HCT116 (cell line): ENCODE measurements at places on chromosomes 3 and 15.

DNA sequence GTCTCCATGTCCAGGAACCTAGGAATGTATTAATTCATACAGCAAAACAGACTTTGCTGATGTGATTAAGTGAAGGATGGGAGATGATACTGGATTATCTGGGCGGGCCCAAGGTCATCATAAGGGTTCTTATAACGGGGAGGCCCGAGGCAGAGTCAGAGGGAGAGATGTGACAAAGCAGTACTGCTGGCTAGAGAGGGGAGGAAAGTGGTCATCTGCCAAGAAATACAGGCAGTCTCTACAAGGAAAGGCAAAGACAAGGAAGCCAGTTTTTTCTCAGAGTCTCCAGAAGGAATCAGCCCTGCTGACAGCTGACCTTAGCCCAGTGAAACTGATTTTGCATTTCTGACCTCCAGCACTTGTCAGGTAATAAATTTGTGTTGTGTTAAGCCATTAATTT, 66.2 kb upstream of the CORO2B start:
- no peaks in the 10 kb centered on the region for H3K4me1 ChIP-seq
- H3K27me3 ChIP-seq, result no peaks in the 10 kb centered on the region

- no peaks in the 10 kb centered on the region for H3K27me3 ChIP-seq
- peaks cover 53% of the 10 kb centered on the region for H3K4me1 ChIP-seq
- H3K36me3 ChIP-seq, result no peaks in the 10 kb centered on the region
- 0 out of 2 replicates have a peak overlapping the region, but pooled peaks have one; percentile 18 for H3K4me3 ChIP-seq
Measured at GRCh38 chr3:18100121-18100520, 325.0 kb downstream of the SATB1 start.

DNA sequence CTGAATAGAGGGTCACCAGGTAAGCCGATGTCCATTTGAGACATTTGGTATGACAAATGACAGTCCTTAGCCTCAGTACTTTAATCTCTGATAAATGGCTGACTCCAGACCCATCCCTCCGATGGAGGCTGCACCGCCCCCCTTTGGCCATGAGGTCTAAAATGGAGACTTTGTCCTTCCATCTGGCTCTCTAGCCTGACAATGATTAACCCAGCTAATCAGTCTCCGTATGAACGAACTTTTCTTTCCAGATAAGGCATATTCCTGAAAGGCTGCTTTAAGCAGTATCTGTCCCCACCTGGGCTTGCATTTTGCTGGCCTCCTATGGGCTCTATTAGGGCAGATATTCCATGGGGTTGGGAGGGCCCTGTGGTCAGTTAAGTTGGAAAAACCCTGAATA, 10.8 kb upstream of the MYZAP start:
- no peaks in the 10 kb centered on the region for H3K36me3 ChIP-seq
- H3K27ac ChIP-seq, result no peak overlapping the region
- no peak for DNase-seq
- no peaks in the 10 kb centered on the region for H3K4me1 ChIP-seq

GRCh38 chr15:81929557-81929956, 116.3 kb downstream of the MEX3B start:
- DNase-seq, result no peak
- H3K36me3 ChIP-seq, result no peaks in the 10 kb centered on the region
- H3K4me3 ChIP-seq, result no peak overlapping the region
- no peaks in the 10 kb centered on the region for H3K27me3 ChIP-seq
- no peak overlapping the region for H3K27ac ChIP-seq

- H3K36me3 ChIP-seq, result no peaks in the 10 kb centered on the region
- H3K27me3 ChIP-seq, result no peaks in the 10 kb centered on the region; the same call in 1 of the 2 replicates
- no peak for DNase-seq
- no peak overlapping the region for H3K27ac ChIP-seq
- no peak overlapping the region for H3K4me3 ChIP-seq
- no peaks in the 10 kb centered on the region for H3K4me1 ChIP-seq
Measured at GRCh38 chr15:80325206-80325605, 73.2 kb upstream of the CTXND1 start.

DNA sequence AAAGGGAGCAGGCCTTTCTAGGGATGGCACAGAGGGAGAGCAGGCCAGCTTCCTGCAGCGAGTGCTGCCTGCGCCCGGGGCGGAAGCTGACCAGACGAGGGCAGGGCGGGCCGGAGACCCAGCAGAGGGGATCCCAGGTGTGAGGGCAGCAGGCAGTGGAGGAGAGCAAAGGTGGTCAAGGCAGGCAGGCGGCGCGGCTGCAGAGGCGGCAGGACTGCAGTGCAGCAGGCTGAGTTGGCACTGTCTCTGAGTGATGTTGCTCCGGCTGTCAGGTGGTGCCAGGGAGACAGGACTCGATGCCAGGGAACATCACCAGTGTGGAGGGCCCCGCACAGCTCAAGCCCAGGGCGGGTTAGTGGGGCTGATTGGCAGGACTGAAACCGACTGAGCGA, 22.3 kb upstream of the PLXNA1 start:
- DNase-seq, result no peak

DNA sequence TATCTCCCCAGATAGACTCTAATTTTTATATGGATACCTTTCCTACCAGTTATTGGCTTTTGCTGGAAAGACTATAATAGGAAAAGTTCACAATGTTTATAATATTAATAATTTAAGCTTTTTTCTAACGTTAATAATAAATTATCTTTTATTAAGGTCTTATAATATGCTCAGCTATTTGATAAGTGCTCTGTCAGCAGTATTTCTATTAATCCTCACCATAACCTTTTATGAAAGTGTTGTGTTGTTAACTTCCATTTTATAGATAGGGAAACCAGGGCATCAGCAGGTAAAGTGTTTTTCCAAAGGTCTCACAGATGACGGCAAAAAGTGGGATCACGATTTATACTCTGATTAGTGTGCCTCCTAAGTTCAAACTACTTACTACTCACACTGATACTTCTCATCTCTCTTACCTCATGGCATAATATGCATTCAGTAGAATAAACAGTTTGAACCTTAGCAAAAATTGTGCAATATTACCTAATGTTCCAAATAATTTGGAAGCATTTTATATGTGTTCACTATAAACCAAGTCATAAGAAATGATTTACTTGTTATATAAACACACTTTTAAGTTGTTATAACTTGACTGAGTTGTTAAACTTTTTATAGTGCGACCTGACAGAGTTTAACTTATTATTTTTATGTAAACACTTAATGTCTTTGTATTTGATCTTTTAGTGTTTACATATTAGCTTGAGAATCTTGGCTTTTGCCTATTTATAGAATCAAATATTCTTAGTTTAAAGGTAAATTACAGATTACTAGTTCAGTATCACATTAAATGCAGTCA, 274.9 kb upstream of the DCBLD2 start:
- H3K36me3 ChIP-seq, result no peaks in the 10 kb centered on the region
- no peak overlapping the region for H3K27ac ChIP-seq
- H3K27me3 ChIP-seq, result no peaks in the 10 kb centered on the region
- no peaks in the 10 kb centered on the region for H3K4me1 ChIP-seq
- H3K4me3 ChIP-seq, result no peak overlapping the region

DNA sequence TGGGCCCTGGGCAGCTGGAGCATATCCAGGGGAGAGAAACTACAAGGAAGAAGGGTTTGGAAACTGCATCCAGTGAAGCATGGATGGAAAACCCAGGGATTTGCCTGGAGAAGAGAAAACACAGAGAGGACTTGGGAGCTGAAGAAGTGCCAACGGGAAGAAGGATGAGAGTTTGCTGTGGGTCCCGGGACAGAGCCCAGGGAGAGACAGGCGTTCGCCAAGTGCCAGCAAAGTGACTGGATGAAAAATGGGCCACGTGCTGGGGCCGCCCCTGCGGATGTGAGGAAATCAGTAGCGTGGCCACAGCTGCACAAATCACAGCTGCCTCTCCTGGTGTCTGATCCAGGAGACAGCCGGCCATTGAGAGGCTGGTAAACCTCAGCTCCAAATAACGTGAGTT, 70.4 kb downstream of the HES1 start:
- no peaks in the 10 kb centered on the region for H3K36me3 ChIP-seq
- H3K4me1 ChIP-seq, result peaks cover 10% of the 10 kb centered on the region; the same call in 1 of the 2 replicates
- no peak overlapping the region for H3K27ac ChIP-seq
- DNase-seq, result no peak
- no peak overlapping the region for H3K4me3 ChIP-seq
- H3K27me3 ChIP-seq, result no peaks in the 10 kb centered on the region

- no peak for DNase-seq
- no peaks in the 10 kb centered on the region for H3K27me3 ChIP-seq
- H3K4me1 ChIP-seq, result peaks cover 7% of the 10 kb centered on the region
- no peak overlapping the region for H3K4me3 ChIP-seq
- no peaks in the 10 kb centered on the region for H3K36me3 ChIP-seq
- H3K27ac ChIP-seq, result no peak overlapping the region
Measured at GRCh38 chr3:53030619-53031449, 15.0 kb downstream of the SFMBT1 start.

GRCh38 chr3:78360849-78361248, 1321.0 kb downstream of the ROBO2 start:
- H3K36me3 ChIP-seq, result no peaks in the 10 kb centered on the region
- H3K27ac ChIP-seq, result no peak overlapping the region
- H3K27me3 ChIP-seq, result no peaks in the 10 kb centered on the region
- DNase-seq, result no peak
- no peak overlapping the region for H3K4me3 ChIP-seq
- no peaks in the 10 kb centered on the region for H3K4me1 ChIP-seq

DNA sequence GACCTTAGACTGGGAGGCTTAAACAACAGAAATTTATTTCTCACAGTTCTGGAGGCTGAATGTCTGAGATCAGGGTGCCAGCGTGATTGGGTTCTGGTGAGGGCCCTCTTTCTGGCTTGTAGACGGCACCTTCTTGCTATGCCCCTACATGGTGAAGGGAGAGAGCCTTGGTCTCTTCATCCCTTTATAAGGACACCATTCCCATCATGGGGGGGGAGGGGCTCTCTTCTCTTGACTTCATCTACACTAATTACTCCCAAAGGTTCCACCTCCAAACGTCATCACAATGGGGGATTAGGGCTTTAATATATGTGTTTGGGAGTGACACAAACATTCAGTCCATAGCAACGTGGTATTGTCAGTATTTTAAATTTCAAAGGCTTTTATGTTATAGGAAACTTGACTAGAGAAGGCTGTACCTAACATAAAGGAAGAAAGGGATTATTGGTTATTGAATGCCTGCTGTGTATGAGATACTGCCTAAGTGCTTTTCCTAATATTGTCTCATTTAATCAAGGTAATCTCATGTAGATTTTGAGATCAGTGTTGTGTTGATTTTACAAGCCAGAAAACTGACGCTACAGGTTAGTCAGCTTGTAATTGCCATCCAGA, 20.9 kb downstream of the SYN2 start:
- no peaks in the 10 kb centered on the region for H3K36me3 ChIP-seq
- DNase-seq, result no peak
- no peak overlapping the region for H3K4me3 ChIP-seq
- no peaks in the 10 kb centered on the region for H3K27me3 ChIP-seq

- H3K4me3 ChIP-seq, result no peak overlapping the region
- no peaks in the 10 kb centered on the region for H3K4me1 ChIP-seq
- DNase-seq, result no peak
- no peak overlapping the region for H3K27ac ChIP-seq
Measured at GRCh38 chr3:156445117-156446090, 109.5 kb downstream of the SSR3 start.

GRCh38 chr15:59553879-59554735, 57.5 kb upstream of the GCNT3 start:
- H3K27ac ChIP-seq, result no peak overlapping the region
- H3K4me3 ChIP-seq, result no peak overlapping the region
- H3K4me1 ChIP-seq, result peaks cover 17% of the 10 kb centered on the region
- DNase-seq, result no peak
- H3K27me3 ChIP-seq, result no peaks in the 10 kb centered on the region

GRCh38 chr3:147418808-147419701, 9.9 kb downstream of the ZIC1 start:
- H3K4me3 ChIP-seq, result no peak overlapping the region
- no peaks in the 10 kb centered on the region for H3K4me1 ChIP-seq
- DNase-seq, result no peak
- H3K36me3 ChIP-seq, result no peaks in the 10 kb centered on the region
- H3K27ac ChIP-seq, result no peak overlapping the region
- no peaks in the 10 kb centered on the region for H3K27me3 ChIP-seq

- H3K27me3 ChIP-seq, result no peaks in the 10 kb centered on the region
- no peak for DNase-seq
- no peak overlapping the region for H3K27ac ChIP-seq
- no peaks in the 10 kb centered on the region for H3K4me1 ChIP-seq
Measured at GRCh38 chr3:38582941-38583645, 66.4 kb downstream of the SCN5A start.

DNA sequence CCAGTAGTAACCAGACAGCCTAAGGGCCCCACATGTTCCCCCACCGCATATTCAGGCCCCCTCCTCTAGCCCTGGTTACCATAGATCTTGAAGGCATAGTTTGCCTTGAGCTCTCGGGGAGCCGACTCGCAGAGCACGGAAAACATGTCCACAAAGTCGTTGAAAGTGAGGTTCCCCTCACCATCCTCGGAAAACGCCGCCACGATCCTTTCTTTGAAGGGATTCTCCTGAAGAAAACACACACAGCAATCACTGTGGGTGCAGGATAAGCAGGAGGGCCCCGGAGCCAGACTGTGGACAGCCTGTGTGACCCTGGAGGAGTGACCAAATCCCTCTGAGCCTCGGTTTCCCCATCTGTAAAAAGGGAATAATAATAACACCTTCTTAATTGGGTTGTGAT, 16.8 kb downstream of the SH2D7 start:
- no peaks in the 10 kb centered on the region for H3K36me3 ChIP-seq
- H3K4me1 ChIP-seq, result no peaks in the 10 kb centered on the region
- H3K27me3 ChIP-seq, result no peaks in the 10 kb centered on the region
- H3K4me3 ChIP-seq, result no peak overlapping the region

DNA sequence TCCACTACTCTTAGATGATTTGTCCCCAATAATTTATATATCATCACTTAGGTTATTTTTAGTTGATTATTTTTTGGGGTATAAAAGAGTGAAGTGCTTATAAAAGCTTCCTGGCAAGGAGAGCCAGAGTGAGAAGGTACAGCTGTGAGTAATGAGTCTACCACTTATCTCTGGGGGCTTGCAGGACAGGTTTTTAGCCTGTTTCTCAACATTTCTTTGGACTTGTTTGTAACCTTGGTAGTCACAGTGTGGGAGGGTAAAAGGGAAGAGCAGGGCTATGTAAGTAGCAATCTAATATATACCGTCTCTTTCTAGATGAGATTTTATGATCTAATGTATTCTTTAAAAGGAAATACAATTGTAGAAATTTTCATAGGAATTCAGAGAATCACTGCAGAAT, 321.3 kb upstream of the GOLIM4 start:
- no peak overlapping the region for H3K4me3 ChIP-seq
- peaks cover 16% of the 10 kb centered on the region; the same call in 1 of the 2 replicates for H3K27me3 ChIP-seq
- DNase-seq, result no peak
- no peaks in the 10 kb centered on the region for H3K4me1 ChIP-seq
- no peaks in the 10 kb centered on the region for H3K36me3 ChIP-seq

GRCh38 chr15:50531766-50532165, 14.7 kb downstream of the USP50 start:
- no peaks in the 10 kb centered on the region for H3K36me3 ChIP-seq
- no peak overlapping the region for H3K27ac ChIP-seq
- no peak for DNase-seq
- no peaks in the 10 kb centered on the region for H3K27me3 ChIP-seq

GRCh38 chr3:194905696-194906095, 220.0 kb downstream of the FAM43A start:
- H3K27me3 ChIP-seq, result no peaks in the 10 kb centered on the region
- H3K4me1 ChIP-seq, result no peaks in the 10 kb centered on the region
- no peak overlapping the region for H3K4me3 ChIP-seq
- no peak overlapping the region for H3K27ac ChIP-seq

- H3K4me3 ChIP-seq, result no peak overlapping the region
- H3K36me3 ChIP-seq, result no peaks in the 10 kb centered on the region
Measured at GRCh38 chr3:105356396-105356795, 10.3 kb upstream of the ALCAM start.

- H3K36me3 ChIP-seq, result no peaks in the 10 kb centered on the region
- no peak overlapping the region for H3K27ac ChIP-seq
- H3K4me3 ChIP-seq, result no peak overlapping the region
Measured at GRCh38 chr3:94607778-94608177, 544.9 kb downstream of the NSUN3 start.

- H3K27me3 ChIP-seq, result no peaks in the 10 kb centered on the region; the same call in 1 of the 2 replicates
- H3K36me3 ChIP-seq, result no peaks in the 10 kb centered on the region
Measured at GRCh38 chr3:130604806-130605205, 87.8 kb downstream of the COL6A6 start.
